ENCODE measurements at places on chromosomes 11 and 22.

DNA sequence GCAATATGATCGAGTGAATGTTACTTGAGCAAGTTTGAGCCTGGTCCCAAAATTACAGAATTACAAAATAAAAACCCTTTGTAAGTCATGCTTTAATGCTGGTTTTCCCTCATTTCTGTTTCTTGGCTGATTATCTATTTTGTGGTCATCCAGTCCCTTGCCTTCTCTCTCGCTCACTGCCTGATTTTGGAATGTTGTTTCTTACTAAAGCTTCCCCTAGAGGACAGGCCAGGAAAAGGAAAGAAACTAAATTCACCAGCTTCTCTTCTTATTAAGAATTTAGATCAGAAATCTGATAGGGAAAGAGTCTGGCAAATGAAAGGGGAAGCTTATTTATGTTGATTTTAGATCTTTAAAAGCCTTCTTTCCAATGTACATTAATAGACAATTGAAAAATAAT lies 16.6 kb upstream of the BDNF start:
- no peak for DNase-seq

GRCh38 chr11:134229126-134229790 lies 4.8 kb downstream of the VPS26B start:
- no peak for DNase-seq

- DNase-seq = no peak
These were observed 97.5 kb upstream of the ALX4 start for GRCh38 chr11:44407211-44407996.

- DNase-seq = no peak
These were observed 107.7 kb downstream of the CTTN start for GRCh38 chr11:70505761-70506657.

- DNase-seq = no peak
These were observed 35.5 kb downstream of the C2CD3 start for GRCh38 chr11:74135127-74135840.

GRCh38 chr11:99275521-99275920 lies 254.8 kb downstream of the CNTN5 start:
- DNase-seq = no peak

DNA sequence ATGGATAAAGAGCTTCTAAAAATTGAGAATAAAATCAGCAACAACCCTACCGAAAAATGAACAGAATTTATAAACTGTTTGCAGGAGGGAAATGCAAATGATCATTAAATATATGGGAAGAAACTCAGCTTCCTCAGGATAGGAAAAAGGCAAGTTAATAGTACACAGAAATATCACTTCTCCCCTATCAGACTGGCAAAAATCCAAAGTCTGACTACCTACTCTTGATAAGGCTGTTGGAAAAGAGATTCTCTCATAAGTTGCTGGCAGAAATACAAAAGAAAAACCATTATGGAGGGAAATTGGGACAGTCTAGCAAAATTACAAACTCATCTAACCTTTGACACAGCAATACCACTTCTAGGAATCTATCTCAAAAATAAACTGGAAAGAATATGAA lies 100.9 kb upstream of the LDLRAD3 start:
- DNase-seq = no peak

All from activated gamma-delta T cell treated with anti-CD3 and anti-CD28 coated beads, Interleukin-2, amount 50 U/mL, for 16 hours (primary cell).